Stimulated activated CD4-positive, alpha-beta T cell treated with anti-CD3 and anti-CD28 coated beads, TNF-alpha, amount 100 ng/mL, for 1 hour (primary cell): ENCODE measurements at places on chromosomes 5 and 9.

GRCh38 chr5:10627160-10627701 lies 63.4 kb downstream of the ANKRD33B start:
- DNase-seq = no peak

DNA sequence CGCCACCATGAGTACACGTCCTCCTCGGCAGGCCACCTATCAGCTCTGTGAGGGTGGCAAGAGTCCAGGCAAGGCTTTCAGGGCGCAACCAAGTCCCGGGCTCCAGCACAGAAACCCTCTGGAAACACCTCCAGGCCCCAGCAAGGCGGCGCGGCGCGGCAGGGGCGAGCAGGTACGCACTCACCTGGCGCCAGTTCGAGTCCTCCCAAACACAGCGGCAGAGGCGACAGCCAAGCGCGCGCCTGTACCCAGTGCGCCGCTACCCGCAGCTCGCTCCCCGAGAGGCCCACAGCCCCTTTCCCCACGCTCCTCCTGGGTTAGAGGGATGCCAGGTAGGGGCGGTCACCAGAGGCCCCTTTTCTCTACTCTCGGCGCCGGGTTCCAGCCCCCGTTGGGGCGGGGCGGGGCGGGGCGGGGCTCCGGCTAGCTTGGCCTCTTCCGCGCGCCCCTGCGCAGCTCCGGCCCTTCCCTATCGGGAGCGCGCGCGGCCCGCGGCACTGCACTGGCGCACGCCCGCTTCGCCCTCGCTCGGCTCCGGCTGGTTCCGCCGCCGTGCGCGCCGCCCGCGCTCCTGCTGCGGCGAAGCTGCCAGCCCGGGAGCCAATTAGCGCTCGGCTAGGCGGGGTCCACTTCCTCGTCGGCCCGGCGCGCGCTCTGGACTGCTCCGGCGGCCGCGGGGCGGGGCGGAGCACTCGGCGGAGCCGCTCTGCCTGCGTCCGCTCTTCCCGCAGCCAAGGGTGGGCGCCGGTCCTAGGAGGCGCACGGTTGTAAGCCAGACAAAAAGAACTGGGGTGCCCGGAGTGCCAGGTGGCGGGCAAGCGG lies at the start of the genes NMRK1 and OSTF1:
Gene NMRK1 (minus strand): TSS at position 332 of the 822 bp plus-strand sequence. CDS start 5,040 bp downstream, outside the sequence.
Gene OSTF1 (plus strand): TSS at position 691 of the 822 bp plus-strand sequence. CDS start 179 bp downstream, outside the sequence.
- DNase-seq = peak; percentile 84

DNA sequence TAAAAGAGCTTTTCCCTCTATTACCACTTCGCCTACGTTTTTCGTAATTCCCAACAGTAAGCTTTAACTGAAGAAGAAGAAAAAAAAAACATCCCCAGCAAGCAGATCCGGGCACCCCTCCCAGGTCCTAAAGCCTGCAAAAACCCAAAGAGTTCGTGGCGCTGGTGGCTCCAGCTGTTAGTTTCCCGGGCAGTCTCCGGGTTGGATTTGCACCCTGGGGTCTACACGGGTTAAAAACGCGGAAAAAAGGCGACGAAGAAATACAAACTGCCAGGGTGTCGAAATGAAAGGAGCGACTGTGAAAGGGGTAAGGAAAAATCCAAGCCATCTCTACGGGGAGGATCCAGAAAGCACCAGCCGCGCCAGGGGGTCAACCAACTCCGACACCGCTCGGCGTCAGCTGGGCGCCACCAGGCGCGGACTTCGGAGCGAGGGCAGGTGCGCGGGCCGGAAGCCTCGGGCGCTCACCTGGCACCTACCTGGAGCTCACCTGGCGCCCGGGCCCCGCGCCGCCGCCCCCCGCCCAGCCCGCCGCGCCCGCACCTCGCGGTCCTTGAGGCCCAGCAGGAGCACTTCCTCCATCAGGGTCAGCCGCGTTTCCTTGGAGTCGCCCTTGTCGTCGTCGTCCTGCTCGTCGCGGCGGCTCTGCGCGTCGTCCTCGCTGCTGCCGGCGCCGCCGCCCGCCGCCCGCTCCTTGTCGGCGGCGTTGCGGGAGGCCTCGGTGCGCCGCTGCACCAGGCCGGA lies 680 bp downstream of the GOLPH3 start:
- DNase-seq = no peak

- no peak for DNase-seq
These were observed 512 bp downstream of the PLK2 start for GRCh38 chr5:58459146-58460001.

DNA sequence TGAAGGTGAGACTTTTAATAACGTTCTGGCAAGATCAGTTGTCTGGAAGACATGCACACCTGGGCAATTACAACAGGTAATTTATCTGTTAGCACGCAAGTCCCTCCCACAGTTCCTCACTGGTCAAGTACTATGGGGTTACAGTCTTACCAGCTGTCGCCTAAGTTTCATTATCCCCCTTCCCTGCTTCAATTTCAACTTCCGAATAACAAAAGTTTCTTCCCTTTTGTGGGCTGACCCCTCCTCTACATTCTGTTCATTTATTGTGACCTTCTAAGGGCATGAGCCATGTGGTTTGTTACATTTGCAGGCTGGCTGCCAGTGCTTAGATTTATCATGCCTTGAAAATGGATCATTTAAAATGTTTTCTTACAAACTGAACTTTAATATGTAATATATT lies 16.5 kb downstream of the GAPT start:
- DNase-seq = no peak

DNA sequence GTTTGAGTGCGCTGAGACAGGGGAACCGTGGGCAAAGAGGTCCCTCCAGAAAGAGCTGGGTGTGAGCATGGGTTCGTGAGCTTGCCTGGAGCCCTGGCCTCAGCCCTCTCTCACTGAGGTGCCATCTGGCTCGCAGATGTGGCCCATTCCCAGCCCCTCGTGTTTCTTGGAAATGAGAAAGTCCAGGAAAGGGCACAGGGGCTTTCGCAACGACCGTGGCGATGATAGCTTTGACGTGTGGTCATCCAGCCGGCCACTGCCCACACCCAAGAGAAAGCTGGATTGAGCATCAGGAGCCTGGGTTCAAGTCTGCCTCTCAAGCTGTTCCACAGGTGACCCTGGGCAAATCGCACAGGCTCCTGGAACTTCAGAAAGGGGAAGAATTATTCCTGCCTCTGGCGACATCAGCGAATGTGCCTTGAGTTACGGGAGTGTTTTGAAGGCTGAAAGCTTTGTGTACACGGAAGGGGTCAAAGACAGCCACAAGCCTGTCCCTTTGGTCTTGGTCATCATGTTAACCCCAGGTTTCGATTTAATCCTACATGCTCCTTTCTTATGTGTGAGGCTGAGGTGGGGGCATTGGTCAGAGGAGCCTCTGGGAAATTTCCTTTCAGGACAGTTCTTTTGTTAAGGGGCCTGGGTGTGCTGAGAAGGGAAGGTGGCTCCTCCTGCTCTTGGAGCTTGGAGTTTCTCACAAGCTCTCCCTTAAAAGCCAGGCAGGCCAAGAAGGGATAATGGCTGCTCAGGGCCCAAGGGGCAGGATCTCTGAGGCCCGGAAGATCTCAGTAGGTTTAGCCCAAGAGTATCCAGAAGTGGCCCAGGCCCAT lies 41.7 kb upstream of the IL17B start:
- DNase-seq = no peak

- DNase-seq = no peak
These were observed 216.0 kb upstream of the ANKRD55 start for GRCh38 chr5:56449071-56449640.

DNA sequence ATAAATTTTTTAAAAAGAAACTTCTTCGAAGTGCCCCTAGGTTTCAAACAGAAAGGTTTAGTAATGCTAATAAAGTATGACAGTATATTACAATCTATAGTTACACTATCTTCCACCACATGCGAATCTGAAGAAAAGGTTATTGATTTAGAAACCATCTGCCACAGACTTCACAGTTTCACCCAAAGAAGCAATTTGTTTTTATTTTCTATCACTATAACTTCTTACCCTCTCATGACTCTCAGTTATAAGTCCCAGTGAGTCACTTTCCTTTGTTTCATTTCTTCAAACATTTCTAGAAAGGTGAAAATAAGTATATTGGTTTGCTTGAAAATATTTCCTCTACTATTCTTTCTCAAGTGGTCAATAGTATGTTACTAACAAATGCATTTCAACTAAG lies 93.6 kb downstream of the MCTP1 start:
- no peak for DNase-seq

- no peak for DNase-seq
These were observed 26.0 kb upstream of the EPB41L4B start for GRCh38 chr9:109346904-109347303.

DNA sequence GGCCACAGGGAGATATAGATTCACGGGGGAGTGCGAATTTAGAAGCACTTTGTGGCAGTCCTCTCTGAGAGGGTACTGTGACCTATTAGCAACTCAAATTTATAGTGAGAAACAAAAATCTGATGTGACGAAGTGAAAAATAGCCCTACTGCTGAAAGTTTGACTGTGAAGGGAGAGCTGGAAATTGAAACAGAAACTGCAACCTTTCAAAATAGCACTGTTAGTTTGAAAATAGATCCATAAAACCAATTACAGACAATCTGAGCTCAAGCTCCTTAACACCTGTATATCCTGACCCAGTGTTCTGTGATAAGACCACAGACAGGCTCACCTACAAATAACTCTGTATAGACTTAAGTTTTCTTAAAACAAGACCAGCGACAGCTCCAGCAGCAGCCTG lies 420.1 kb downstream of the IRX1 start:
- DNase-seq = no peak

DNA sequence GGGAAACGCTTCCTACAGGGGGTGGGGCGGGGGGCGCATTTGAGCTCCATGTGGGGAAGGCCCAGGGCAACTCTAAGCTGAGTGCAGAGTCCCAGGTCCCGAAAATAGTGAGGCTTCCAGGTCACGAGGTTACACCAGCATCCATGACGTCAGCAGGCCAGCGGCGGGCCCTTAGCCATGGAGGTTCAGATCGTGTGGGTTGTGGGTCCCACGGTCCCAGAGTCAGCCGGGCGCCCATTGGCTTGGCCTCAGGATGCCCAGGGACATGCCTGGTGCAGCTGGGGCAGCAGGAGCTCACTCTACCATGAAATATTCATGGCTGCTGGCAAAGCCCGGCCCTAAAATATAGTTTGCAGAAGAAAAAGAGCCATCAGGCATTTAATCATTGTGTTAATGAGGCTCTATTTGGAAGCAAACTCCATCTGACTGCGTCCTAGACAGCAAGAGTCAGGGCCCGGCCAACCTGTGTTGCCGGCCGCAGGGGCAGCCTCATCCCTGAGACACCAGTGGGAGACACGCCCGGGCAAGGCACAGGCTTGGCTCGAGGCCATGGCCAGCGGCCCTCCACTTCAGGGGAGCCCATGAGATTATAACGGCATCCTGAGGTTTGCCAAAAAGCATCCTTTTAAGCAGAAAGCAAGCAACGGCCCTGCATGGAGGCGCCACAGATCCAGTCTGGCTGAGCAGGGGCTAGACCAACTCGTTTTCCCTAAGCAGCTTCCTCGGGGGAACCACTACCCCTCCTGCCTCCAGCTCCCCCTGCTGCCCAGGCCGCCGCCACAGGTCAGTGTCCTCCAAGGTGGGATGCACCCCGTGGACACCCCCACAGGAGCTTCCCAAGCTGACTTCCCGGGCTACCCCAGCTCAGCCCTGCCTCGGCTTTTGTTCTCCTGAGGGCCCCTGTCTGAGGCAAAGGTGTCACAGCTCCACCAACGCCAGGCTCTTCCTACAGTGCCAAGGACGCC lies 108.9 kb upstream of the PPP1R26 start:
- DNase-seq = no peak

DNA sequence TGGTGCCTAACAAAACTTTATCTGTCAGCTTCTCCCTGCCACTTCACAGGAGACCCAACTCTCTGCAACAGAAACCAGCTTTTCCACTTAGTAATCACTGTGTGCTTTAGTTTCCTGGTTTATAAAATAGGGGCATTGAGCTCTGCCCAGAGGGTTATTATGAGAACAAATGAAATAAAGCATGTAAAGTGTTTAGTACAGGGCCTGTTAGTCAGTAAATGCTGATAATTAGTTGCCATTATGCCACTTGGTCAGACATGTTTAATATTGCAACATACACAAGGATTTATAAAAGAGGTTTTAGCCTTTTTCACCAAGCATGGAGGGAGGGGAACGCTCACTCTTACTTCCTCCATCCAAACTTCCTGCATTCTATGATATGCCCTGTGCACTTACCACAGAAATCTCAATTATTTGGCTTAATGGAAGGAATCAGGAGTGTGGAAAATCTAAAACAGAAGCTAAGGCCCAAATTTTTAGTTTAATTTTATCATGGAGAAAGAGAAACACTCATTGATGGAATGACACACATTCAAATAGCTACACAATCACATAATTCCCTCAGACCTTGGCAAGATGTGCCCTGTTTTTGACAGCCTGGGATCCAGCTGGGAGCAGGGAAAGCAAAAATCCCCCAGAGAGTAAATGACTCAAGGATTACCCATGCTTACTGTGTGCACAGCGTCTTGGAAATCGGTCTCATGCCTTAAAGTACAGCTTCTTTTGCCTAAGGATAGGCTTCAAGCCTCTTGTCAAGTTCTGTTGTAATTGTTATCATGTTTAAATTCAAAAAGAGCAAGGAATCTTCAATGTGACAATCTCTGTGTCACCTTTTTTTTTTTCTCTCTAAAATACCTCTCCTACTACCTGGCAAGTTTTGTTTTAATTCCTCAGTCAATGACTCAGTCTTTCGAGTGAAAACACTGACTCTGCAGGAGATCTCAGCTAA lies 34.0 kb downstream of the ZNF474 start:
- no peak for DNase-seq

- DNase-seq = no peak
These were observed 60.1 kb upstream of the HSPA9 start for GRCh38 chr5:138635265-138635664.

GRCh38 chr5:61906820-61907219 lies 399.2 kb upstream of the KIF2A start:
- no peak for DNase-seq

GRCh38 chr9:99336531-99336930 lies 114.4 kb downstream of the SEC61B start:
- no peak for DNase-seq

DNA sequence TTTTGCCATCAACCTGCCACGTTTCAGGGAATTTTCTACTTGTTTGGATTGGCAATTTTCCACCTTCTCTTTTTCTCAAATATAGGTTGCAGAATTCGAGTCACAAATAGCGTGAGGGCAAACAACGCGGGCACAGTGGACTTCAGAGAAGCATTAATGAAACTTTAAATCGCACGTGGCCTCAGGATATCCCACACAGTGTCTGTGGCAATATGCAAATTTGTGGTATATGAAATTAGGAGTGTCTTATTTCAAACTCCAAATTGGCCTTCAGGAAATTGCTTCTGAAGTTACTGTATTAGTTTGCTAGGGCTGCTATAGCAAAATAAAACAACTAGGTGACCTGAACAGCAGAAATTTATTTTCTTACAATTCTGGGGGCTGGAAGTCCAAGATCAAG lies 91.2 kb downstream of the MTRR start:
- no peak for DNase-seq

- no peak for DNase-seq
These were observed 54.8 kb upstream of the CDKN2AIPNL start for GRCh38 chr5:134466241-134467069.

DNA sequence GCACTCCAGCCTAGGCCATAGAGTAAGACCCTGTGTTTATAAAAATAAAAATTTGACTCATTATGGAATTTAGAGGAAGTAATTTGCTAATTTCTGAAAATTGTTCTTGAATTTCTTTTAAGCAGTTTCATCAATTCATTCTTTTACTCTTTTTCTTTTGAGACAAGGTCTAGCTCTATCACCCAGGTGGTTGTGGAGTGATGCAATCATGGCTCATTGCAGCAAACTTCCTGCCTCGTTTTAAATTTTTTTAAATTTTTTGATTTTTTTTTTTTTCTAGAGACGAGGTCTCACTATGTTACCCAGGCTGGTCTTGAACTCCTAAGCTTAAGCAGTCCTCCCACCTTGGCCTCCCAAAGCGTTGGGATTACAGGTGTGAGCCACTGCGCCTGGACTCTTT lies 3.1 kb upstream of the CAMLG start:
- DNase-seq = no peak

- no peak for DNase-seq
These were observed 343.1 kb downstream of the OSTF1 start for GRCh38 chr9:75431375-75431774.
